ENCODE measurements at places on chromosomes 2 and 18. TPM values are rescaled to one million over a fixed set of nuclear protein-coding genes. Genes with fewer than 3 reads are reported as not detected.

DNA sequence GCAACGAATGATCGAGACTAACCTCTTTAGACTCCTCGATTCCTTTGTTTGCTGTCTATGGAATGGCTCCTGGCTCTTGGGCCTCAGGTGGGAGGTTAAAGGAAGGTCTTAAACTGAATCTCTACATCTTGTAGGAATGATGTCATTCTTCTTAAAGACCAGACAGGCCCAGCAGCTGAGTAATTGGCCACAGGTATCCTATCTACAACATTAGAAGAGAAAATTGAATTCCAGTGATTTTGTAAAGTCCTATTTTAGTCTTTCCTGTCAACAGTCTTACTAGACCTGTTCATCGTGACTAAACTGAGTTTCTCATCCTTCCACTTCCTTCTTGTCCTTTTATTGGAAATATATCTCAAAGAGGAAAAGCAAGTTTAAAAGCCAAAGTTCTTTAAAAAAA, 274.8 kb downstream of the ALPK2 start:
- no peak for DNase-seq

The KCNIP3 gene
- 39.1 TPM for total RNA-seq

DNA sequence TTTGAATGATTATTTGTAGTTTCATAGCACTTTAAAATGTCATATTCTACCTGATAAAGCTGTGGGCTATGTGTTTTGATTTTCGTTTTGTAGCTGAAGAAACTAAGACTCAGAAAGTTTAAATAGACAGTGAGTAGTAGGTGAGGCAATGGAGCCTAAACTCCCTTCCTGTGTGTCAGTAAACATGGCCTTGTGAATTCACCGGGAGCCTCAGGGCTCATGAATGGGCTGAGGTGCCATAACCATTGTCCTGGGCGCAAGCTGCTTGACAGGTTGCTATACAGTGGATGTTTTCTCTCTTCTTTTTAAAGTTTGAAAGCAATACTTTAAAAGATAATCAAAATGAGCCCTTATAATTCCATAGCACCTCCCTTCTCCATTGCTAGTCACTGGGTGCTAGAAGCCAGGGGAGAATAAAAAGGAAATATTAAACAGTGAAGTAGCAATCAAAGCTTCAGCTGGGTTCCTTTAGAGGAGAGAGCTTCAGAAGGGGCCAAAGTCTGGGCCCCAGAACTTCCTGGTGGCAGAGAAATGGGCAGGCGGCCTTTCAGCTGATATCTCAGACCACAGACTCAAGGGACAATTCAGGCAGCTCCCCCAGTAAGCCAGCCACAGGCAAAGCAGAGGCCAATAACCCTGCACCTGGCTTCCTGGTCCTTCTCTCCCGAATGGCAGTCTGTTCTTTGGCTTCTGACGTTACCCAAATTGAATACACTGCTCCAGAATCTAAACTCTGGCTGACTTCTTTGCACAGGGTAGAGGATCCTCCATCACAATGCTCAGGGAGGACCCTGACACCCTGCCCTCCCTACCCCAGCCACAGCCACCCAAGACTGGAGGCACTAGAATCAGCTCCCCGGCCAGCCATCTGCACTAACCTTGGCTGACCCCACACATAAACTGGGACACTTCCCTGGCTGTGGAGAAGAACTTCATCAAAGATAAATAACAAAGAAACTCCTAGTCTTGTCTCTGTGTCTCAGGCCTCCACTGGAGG, 51.8 kb upstream of the NPAS2 start:
- DNase-seq = no peak

DNA sequence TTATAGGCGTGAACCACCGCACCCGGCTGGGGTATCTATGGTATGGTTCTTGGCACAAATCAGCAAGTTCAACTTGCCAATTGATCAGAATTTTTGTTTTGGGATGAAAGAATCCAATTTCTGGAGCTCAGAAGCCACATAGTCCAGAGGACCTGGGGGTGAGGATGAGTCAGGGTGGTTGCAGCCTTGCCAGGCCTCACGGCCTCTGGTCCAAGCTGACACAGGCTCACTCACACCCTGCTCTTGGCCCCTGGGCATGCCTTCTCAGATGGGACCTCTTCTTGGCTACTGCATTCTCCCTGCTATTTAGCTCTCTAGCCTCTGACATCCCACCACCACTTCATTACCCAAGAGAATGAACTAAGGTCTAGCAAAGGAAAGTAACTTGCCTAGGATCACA, 16.3 kb downstream of the CAPG start:
- no peak for DNase-seq

The CCDC74B gene
- 32.6 TPM for total RNA-seq

DNA sequence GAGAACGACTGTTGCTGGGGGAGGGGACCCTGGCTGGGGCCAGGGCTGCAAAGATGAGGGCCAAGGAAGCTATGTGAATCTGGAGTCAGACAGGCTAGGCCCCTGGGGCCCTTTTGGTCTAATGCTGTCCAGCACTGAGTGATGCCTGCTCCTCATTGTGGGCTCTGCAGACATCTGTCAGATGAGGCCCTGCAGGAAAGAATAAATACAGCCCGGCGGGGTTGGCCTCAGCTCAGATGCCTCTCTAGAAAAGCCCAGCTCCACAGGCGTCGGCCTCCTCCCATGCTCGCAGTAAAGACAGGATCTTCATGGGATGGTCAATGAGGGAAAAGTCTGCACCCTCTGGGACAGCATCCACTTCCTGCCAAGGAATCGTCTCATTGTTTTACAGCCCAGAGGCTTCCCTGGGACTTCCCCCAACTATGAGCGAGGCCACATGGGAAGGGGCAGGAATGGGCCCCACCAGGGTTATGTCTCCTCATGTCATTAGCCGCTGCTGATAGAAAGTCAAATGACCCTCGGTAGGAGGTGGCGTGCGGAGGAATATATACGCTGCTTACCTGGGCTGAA, 125.8 kb upstream of the GLI2 start:
- no peak for DNase-seq

- DNase-seq = no peak
Observed at GRCh38 chr2:3309496-3310355, 67.9 kb downstream of the EIPR1 start.

- DNase-seq = no peak
Observed at GRCh38 chr2:105397025-105397722, 1.7 kb downstream of the FHL2 start.

GRCh38 chr2:6683516-6683915, 182.2 kb downstream of the CMPK2 start:
- DNase-seq = no peak

- no peak for DNase-seq
Observed at GRCh38 chr2:18339326-18339725, 221.1 kb downstream of the RDH14 start.

DNA sequence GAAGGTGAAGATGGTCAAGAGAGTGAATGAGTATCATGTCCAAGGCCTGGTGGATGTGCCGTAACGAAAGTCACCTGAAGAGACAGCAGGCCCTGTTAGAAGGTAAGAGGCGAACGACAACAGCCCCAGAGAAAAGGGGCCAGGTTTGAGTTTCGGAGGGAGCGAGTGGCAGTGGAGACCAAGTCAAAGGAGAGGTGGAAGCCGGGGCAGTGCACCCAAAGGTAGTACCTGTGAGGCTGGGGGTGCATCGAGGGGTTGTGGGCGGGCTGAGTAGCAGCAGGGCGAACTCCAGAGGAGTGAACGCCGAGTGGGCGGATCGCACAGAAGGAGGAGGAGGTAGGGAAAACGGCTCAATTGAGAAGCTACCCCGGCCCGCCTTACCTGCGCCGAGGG, 358 bp downstream of the USP37 start:
- no peak for DNase-seq

GRCh38 chr2:13651684-13652131, 935.0 kb downstream of the TRIB2 start:
- no peak for DNase-seq

DNA sequence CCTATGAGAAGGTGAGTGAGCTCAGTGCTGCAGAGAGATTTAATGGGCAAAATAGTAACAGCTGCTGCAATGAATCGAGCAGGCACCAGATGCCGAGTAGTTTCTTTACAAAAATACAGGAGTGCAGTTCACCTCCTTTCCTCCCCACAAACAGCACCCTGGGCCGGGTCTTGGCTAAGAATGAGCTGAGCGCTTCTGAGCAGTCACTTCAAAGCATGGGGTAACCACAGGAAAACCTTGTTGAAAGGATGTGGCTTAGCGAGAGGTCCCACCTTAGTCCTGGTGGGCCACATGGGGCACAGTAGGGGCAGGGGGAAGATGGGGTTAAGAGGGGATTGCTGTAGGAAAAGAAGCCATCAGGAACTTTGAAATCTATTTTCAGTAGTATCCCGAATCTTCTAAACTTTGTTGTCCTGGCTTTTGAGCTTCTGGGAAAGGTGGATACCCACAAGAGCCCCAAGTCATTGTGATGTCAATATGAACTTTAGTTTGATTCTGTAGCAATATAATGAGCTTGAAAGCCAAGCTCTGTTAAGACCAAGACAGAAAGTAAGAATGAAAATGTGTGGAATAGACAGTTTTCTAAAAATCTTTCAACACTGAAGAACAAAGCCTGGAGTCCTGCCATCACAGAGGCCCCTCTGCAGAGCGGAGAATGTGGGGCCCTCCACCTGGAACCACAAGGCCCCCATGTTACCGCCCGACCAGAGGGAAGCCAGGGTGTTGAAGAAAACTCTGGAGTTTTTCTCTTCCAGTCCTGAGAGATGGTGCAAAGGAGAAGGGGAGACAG, 101.0 kb upstream of the ZNF236 start:
- no peak for DNase-seq

GRCh38 chr2:223019987-223020717, 31.8 kb upstream of the KCNE4 start:
- no peak for DNase-seq

The MERTK gene
- 31.8 TPM for total RNA-seq

The ANKRD30B gene
- total RNA-seq = 17.4 TPM

- no peak for DNase-seq
Observed at GRCh38 chr18:54197747-54198411, 26.6 kb downstream of the MBD2 start.

- no peak for DNase-seq
Observed at GRCh38 chr2:200604571-200605255, 18.9 kb downstream of the AOX1 start.

DNA sequence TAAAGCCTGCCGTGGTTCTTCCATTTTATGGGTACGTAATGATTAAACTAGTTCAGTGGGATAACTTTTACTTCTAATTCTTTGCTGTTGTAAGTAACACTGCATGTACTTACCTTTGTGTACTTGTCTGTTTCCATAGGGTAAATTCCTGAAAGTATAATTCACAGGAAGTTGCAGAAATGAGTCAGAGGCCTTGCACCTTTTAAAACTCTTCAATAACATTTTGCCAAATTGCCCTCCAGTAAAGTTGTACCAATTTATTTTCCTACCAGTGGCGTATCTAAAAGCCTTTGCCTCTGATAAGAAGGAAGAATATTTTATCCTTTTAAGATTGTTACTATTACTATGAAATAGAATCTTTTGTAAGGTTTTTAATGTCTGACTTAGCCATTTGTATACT, 65.1 kb downstream of the CAB39 start:
- no peak for DNase-seq

The DAW1 gene
- total RNA-seq = 0.59 TPM

The SCN9A gene
- total RNA-seq = 13.6 TPM

- DNase-seq = no peak
Observed at GRCh38 chr2:173118395-173118794, 42.7 kb downstream of the MAP3K20 start.

The DPP4 gene
- total RNA-seq = 22.8 TPM

The FOXD4L1 gene
- not detected for total RNA-seq

- DNase-seq = no peak
Observed at GRCh38 chr18:49360582-49360981, 99.9 kb downstream of the DYM start.

DNA sequence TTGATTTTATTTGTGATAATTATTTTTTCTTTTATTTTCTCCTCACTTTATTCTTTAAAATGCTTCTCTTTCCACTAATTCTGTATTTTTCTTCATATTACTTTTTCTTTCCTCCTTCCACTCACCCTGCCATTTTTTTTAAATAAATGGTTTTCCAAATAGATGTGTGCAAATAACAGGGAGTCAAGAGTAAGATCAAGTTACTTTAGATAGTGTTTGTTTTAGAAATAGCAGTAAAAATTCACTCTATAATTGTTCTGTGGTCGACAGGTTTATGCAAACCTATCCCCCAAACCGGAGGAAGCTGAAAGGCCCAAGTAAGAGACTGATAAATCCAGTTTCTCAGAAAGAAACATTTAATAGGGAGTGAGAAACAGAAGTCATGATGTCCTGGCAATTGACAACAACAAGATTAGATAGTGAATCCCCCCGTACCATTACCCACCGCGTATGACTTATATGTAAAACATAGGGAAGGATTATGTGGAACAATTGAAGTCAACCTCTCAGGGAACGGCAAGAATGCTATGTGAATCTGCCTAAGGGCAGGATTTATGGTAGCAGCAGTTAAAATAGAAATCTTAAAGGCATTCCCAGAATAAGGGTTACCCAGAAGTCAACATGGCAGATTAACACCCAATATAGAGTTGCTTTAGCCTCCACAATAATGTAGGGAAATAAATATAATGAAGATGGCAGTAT, 75.5 kb downstream of the KYNU start:
- no peak for DNase-seq

DNA sequence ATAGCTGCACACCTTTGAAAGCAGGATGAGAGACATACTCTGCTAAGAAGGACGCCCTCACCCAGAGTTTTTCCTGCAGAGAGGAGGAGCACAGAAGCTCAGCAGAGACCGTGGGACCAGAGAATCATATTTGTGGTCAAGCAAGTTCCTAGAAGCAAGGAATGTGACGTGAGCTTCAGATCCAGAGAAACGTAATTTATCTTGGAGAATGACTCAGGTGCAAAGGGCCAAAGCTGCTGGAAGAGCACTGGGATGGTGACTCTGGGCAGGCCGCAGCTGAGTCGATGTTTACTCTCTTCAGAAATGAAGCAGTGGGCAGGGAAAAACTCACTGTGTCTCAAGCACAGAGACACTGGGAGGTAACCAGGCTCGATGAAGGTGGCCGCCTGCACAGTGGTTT, 50.1 kb upstream of the IGFBP2 start:
- no peak for DNase-seq

The SLC66A3 gene
- total RNA-seq = 107 TPM
